ENCODE measurements at places on chromosomes 5 and 9.

DNA sequence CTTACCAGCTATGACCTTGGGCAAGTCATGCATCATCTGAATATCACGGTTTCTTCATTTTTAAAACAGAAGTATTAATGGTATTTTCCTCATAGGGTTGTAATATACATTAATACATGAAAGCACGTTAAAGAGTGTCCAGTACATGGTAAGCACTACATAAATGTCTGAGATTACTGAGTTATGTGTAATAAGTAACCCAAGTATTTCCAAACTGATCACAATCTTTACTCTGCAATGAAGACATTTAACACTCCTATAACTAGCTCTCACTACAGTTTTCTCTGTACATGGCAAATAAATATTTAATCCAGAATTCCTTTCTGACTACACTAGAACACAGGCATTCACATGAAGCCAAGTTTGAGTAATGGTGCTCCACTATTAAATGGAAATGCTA is 4.0 kb downstream of the GLDC start:
- no peak for DNase-seq

GRCh38 chr5:110099572-110099971 is 409.8 kb downstream of the MAN2A1 start:
- no peak for DNase-seq

DNA sequence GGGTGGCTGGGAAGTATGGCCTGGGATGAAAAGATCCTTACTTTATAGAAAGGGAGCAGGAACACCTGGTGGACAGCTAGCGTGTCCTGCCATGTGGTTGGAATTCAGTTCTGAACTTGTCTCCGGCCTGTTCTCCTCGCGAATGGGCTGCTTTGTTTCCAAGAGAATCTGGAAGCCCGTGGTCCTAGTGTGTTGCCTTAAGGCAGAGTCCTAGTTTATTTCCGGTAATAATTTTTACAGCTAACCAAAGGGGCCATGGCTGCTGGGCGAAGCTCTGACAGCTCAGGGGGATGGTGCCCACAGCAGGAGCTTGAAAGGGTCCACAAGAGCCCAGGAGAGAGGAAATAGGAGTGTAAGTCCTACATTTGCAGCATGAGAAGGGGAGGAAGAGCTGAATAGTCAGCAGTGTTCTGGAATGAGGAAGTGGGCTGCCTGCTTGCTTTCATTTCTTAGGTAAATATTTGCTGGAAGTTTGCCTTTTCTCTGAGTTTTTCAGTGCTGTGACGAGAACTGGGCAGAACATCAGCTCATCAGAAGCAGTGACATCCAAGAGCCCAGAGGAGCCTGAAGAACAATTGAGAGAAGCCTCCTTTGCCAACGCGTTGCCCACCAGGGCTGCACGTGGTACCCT is 13.1 kb upstream of the IGFBPL1 start:
- no peak for DNase-seq

GRCh38 chr5:15560421-15560820 is 60.4 kb downstream of the FBXL7 start:
- DNase-seq, result no peak

DNA sequence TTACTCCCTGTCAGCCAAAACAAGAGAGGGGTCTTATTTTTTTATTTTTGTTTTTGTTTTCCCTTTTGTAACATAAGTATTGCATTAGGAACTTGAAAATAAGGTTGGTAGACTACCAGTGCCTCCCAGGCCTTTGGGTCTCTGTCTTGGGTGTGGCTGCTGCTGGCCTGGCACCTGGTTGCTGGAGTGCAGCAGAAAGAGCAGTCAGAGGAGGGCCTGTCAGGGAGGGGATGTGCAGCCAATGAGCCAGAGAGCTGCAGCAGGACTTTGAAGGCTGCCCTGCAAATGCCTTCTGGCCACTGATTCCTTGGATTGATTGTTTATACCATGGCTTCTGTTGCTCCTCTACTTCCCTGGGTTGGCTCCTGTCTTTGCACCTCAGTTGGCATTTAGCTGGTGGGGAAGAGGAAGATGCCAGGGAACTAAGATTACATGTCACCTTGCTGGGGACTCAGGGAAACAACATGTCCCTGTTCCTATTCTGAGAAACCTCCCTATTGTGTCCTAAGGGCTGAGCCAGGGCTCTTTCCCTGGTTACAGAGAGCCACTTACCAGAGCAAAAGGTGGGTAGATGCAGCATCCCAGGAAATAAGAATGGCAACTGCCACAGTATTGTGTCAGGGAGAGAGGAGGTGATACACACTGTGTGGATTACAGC is 66.6 kb downstream of the ANGPTL2 start:
- DNase-seq, result no peak

DNA sequence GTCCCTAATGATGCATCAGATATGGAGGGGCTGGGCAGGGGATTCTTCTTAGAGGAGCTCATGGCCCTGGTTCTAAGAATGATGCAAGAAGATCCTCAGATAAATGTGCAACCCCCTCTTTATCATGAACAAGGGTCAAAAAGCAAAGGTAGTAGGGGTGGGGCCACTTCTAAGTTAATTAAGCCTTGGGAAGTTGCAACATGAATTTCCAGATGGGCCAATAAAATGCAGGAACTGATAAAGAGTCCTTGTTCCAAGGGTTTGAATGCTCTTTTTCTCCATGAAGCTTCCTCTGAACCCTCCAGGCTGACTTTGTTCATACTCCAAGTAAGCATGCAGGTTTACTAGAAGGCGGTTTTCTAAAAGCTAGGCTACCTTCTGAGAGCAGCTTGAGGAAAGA is 25.6 kb downstream of the PCA3 start:
- no peak for DNase-seq

DNA sequence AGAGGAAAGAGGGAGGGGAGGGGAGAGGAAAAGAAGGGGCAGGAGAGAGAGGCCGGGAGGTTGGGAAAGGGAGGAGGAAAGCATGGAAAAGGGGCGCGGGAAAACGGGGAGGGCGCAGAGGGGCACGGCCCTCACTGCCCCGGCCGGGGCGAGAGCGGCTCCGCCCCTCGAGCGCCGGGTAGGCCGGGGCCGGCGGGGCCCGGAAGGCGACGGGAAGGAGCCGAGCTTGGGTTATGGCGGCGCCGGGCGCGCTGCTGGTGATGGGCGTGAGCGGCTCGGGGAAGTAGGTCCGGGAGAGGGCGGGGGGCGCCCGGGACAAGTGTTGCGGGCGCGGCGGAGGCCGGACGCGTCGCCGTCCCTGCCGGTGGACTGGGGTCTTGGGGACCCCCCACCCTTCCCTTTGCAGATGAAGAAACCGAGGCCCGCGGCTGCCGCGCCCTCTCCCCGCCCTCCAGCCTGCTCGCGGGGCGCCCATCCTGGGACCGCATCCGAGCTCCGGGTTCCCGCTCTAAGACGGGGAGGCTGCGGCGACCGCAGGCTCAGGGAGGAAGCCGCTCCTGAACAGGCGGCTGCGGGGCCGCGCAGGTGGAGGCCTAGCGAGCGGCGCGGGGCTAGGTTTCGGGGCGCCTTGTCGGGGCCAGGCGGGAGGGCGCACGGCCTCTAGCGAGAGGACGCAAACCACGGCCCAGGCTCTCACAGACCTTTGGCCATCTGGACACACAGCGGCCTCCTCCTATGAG is at the start of gene IDNK:
Gene IDNK (plus strand): TSS at position 205 of the 740 bp plus-strand sequence. CDS start 29 bp downstream, at position 234.
- peak; percentile 58 for DNase-seq

DNA sequence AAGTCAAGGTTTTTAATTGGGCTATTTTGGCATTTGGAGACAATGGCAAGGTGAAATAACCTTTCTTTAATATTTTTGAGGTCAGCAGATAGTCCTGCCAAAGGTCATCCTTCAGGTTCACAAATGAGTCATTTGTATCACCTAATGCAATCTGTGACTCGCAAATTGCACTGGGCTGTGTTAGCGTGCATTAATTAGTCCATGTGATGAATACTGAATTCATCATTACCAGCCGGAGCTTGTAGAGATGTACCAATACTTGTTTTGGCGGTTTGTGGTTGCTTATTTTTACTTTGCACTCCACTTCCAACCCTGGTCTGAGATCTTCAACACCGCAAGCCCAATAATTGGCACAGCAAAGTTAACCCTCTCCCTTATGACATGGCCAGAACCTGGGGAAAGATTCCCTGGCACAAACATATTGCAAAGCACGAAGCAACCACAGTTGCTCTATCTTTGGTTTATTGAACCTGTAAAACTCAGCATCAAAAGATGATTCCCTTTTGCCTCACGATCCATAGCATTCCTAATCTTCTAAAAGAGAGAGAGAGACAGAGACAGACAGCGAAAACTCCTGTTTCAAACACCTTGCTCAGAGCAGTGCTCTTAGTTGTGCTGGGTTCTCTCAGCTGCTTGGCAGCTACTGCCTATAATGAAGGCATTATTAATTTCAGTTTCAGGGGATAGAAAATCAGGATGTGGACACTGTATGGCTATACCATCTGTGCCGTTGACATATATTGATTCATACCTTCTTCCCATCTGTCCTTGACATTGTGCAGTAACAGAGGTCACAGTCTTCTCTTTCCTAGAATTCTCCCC is 178.1 kb downstream of the EBF1 start:
- no peak for DNase-seq

DNA sequence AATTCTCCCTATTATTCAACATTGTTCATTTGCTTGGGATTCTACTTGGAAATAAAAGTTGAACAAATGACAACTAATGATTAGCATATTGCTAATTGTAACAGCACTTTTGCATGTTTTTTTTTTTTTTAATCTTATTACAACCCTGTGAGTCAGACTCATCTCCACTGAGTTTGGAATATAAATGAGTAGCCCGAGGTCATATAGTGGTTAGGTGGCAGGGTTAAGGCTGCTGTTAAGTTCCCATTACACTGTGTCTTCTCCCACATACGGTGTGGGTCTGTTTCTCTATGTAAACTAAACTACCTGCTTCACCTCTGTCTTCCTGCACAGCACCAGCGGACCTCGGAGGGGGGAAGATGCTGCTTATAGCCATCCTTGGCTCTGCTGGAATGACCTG is 92.4 kb downstream of the EQTN start:
- DNase-seq, result no peak

GRCh38 chr5:115671939-115672338 is 46.1 kb upstream of the TMED7 start:
- no peak for DNase-seq

DNA sequence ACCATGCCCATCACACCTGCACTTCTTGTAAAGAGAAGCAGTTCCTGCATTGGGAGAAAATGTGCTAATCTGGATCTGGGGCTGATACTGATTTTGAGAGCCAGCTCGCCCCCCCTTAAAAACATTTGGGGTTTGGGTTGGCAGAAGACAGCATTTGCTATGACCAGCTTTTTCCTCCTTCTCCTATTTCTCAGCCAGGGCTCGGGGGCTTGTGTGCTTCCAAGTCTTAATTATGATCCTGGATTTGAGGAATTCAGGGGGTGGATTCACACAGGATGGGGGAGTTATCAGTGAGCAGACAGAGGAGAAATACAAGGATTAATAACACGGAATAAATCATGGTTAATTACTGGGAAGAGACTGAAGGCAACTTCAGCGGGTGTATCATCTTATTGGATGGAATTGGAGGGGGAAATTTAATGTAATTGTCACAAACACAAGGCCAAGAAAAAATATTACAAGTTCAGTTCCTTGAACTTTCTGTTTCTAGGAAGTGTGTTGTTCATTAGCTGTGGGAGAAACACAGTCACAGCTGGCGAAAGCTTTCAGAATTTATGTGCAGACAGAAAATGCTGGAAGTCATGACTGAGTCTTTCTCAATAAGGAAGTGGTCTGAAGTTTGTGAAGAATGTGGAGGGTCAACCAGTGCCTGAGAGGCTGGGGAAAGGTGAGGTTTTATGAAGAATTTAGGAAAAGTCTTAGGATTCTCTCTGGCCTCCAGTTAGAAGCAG is 15.3 kb downstream of the C9orf152 start:
- no peak for DNase-seq

GRCh38 chr5:128684961-128685360 is 146.9 kb upstream of the FBN2 start:
- DNase-seq, result no peak

DNA sequence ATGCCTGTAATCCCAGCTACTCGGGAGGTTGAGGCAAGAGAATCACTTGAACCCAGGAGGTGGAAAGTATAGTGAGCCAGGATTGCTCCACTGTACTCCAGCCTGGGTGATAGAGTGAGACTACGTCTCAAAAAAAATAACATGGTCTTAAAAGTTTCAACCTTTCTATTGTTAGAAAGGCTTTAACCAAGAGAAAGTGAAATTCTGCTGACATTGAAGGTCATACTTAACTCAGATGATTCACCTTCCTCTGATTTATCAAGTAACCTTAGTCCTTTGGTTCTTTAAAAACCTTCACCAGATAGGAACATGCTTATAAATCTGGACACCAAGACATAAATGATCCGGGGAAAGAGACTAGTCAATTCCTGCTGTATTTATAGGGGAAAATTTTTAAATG is 73.3 kb downstream of the FER start:
- no peak for DNase-seq

DNA sequence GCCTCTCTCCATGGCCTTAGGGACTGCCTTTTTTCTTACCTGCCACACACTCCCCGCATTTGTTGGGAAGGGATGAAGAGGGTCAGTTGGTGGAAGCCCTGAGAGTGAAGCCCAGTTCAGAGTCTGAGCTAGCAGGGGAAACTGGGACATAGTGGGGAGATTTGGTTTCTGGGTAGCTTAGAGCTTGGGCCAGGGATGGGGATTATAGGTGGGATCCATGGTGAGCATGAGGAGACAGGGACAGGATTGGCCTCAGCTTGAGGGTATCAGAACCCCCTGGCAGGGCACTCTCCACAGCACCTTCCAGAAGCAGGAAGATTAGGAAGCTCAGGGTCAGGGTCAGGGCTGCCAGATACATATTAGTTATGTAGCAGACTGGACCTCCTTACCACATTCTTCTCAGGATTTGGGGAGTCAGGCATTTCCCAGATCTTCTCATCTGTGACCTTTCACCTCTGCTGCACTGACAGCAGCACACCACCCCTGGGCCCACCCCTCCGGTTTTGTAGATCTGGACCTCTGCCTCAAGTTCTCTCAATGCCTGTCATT is 17.9 kb downstream of the OR13J1 start:
- DNase-seq, result no peak

GRCh38 chr5:161775891-161776290 is 72.0 kb upstream of the GABRA1 start:
- no peak for DNase-seq

DNA sequence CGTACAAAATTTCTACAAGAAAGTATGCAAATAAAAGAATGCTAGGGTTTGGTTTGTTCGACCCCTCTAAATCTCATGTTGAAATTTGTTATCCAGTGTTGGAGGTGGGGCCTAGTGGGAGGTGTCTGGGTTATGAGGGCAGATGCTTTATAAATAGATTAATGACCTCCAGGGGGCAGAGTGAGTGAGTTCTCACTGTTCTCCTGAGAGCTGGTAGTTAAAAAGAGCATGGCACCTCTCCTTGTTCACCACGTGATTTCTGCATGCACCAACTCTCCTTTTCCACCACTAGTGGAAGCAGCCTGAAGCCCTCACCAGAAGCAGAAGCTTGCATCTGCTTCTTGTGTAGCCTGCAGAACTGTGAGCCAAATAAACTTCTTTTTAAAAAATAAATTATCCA is 50.4 kb upstream of the FAM170A start:
- peak; percentile 2 for DNase-seq

- no peak for DNase-seq
Observed at GRCh38 chr5:124421584-124421983, 324.9 kb downstream of the ZNF608 start.

GRCh38 chr5:81848362-81848880 is 97.5 kb upstream of the SSBP2 start:
- no peak for DNase-seq

GRCh38 chr9:107208121-107208520 is 75.0 kb upstream of the RAD23B start:
- no peak for DNase-seq

All from CD4-positive, alpha-beta T cell treated with Interleukin-12 subunit alpha and Interleukin-12 subunit beta, for 1 hour (primary cell).